ENCODE measurements at places on chromosomes 5 and 9.

GRCh38 chr5:115160975-115161475 is 8.7 kb downstream of the TRIM36 start:
- DNase-seq, result no peak

- DNase-seq, result no peak
These were observed 1.3 kb downstream of the EDIL3 start for GRCh38 chr5:84383296-84383815.

DNA sequence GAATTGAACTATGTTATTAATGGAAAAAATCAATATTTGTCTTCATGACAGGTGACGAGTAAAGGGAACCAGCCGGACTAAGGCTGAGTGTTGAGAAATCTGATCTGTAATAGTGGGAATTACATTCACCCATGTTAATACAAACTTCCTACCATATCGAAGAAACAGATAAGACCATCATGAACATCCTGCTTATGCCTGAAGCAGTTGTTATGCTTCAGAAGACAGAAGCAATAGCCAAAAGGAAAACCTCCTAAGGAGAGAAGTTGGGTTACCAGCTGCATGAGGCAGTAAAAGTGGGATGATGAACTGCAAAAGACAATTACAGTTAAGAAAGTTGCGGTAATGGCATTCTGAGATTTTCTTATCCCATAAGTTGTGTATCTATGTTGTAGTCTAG is 281.5 kb downstream of the GABRB2 start:
- no peak for DNase-seq

GRCh38 chr9:30688801-30689200 is 1695.6 kb upstream of the ACO1 start:
- no peak for DNase-seq

DNA sequence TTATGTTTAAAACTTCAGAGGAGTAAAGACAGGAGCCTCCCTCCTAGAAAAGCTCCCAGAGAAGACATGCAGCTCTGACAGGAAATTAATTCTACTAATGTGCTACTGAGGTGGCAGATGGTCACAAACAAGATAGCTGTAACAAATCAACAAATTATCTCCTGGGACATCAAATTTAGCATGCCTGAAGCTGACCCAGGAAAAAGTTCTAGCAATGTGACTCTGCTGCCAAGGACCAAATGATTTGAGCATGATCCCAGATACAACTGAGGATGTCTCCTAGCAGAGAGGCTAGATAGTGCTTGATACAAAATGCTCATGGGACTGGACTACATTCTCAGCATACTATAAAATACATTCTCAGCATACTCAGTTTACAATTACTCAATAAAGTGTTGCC is 413.5 kb upstream of the SMC2 start:
- DNase-seq, result no peak

GRCh38 chr5:6458833-6459232 is 10.2 kb downstream of the UBE2QL1 start:
- DNase-seq, result no peak

GRCh38 chr5:138661291-138661960 is 86.2 kb upstream of the HSPA9 start:
- DNase-seq, result no peak

- DNase-seq, result no peak
These were observed 7.4 kb downstream of the KLF9 start for GRCh38 chr9:70407081-70407503.

DNA sequence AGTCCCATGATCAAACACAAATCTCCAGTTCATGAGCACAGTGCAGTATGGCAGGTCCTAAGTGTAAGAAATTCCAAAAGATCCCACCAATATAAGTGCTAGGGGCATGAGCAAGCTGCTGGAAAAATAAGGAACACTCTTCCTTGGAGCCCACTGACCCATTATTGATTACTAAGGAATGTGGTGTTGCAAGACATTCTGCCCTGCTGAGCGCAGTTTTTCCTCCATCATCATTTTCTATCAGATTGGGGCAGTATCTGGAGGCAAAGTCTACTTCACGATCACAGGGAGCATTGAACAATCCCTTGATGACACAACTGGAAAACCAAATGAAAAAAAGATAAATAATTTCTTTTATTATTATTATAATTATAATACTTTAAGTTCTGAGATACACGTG is 129.2 kb downstream of the UGCG start:
- no peak for DNase-seq

DNA sequence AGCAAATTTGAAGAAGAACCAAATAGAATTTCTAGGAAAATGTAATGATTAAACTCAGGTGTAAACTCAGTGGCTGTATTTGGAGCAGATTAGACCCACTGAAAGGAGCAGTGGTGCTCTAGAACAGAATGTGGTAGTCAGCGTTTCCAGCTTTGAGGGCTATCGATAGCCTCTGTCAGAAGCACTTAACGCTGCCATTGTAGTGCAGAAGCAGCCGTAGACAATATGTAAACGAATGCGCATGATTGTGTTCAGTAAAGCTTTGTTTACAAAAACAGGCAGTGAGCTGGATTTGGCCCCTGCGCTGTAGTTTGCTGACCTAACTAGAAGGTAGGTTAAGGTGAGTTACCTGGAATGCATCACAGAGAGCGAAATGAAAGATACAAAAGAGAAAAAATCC is 72.0 kb downstream of the FAM78A start:
- DNase-seq, result no peak

DNA sequence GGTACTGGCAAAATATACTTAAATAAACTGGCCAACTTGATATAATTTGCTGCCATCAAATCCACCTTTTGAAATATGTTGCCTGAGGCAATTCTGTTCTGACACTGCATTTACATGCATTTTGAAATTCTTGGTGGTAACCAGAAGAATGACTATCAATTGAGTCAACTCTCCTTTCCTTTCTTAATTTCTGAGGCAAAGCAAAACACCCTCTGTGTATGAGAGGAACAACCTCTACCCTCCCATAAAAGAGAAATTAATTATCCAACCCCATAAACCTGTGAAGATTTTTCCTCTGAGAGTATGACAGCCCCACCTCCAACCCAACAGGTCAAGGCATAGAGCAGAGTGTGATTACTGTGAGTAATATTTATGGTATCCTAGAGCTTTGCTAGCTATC is 286.8 kb downstream of the NR2F1-AS1 start:
- DNase-seq, result no peak

DNA sequence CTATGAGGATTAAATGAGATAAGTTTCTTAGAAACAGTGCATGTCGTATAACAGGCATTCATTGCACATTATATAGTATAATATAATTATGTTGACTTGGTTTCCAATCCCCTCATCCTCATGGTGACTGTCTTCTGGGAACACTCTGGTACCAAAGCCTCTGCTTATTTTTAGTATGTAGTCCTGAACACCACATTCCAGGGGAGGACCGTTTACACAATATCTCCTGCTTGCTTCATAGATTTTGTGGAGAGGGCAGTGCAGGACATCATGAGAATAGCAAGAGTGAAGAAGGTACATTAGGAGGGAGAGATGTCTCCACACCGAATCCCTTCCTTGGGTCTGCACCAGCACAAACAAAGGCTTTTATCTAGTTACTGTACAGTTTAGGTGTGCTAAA is 20.5 kb upstream of the BHMT start:
- DNase-seq, result no peak

- no peak for DNase-seq
These were observed 859.2 kb upstream of the SEMA6A start for GRCh38 chr5:117433818-117434217.

GRCh38 chr9:118384531-118385100 is 680.4 kb downstream of the TLR4 start:
- no peak for DNase-seq

GRCh38 chr9:13110766-13111417 is 168.6 kb downstream of the MPDZ start:
- no peak for DNase-seq

DNA sequence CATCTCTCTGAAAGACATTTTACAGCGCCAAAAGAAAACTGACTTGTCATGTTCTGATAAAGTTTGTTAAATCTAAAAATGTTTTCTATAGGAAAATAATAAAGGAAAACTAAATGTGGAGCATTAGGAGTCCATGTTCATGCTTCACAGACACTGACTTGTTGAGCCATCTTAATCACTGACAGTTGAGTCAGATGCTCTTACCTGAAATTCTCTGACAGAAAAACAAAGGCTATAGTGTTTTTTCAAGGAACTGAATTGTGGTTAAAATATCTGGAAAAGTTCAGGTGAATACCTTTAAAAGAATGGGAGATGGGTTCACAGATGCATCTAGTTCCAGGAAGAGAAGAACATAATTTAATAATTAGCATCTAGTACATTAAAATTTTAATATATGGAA is 113.5 kb upstream of the SLC12A2 start:
- DNase-seq, result no peak

GRCh38 chr9:118659011-118659410 is 710.2 kb downstream of the BRINP1 start:
- no peak for DNase-seq

Measured in GM13976 (cell line).